ENCODE measurements at places on chromosomes 4 and X.
A peak's percentile ranks its signal among the peaks of the same experiment; 100 is the strongest.

DNA sequence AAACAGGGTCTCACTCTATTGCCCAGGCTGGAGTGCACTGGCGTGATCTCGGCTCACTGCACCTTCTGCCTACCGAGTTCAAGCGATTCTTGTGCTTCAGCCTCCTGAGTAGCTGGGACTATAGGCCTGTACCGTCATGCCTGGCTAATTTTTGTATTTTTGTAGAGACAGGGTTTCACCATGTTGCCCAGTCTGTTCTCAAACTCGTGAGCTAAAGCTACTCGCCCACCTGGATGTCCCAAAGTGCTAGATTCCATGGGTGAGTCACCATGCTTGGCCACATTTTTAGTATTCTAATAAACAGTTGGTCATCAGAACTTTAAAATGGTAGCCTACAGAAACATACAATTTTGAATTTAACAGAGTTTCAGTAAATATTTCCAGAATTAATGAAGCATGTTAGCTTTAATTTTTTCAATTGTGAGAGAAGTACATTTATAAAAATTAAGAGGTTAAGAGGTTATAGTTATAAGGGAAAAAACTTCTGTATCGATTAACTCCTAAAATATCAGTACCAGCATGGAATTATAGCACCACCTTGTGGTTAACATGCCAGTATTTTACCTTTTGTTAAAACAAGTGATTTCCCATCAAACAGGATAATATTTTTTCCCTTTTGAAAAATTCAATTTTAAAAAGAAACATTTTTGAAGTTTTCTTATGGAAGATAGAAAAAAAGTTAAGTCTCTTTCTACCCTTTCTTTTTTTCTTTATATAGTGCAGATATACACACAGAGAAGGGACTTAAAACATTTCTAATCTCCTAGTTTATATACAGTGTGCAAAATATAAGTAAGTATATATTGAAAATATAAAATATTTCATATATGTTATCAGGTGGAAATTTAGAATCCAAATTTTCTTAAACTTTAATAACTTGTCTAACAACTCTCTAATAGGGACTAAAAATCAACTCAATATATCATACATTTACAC lies 35.4 kb downstream of the CEP44 start:
- no peak for DNase-seq

- DNase-seq: no peak
Observed at GRCh38 chr4:182741914-182742313, 175.3 kb downstream of the DCTD start.

DNA sequence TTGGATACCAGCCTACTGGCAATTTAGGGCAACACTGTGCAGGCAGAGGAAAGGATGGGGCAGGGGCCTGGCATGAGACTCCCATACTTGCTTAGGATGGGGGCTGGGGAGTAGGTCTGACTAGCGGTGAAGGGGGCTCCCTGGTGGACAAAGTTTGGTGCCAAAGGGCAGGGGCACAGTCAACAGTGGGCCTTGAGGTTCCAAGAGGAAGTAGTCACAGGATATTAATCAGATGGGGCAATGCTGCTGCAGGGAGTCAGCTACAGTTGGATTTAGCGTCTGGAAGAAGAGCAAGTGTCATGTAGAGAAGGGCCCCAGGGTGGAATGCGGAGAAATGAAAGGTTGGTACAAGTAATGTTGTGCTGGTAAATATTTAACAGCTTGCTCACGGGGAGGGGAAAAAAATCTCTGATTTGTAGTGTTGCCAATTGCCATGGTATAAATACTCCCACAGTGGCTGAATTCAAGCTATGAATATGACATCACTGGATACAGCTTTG lies 139.4 kb downstream of the PJA1 start:
- no peak for DNase-seq

DNA sequence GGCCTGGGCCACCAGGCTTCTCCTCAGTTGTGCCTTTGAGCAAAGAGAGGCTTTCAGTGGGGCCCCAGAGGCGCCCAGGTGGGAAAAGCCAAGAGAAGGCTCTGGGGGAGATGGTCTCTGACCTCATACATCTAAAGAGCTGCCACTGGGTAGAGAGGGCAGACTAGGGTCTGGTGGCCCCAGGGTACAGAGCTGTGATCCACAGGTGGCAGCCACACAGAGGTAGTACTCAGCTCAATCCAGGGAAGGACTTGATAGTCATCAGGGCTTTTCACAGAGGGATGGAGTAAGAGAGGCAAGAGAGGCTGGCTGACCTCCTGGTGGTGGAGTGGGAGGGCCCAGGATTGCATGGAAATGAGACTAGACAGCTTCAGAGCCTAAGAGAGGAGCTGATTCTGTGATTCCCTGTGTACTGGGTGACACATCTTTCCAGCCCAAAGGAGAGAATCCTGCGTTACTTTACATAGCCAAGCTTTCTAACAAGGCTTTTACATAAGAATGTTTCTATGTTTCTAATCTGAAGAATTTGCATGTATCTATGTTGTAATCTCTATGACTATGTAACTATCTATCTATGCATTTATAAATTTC lies 53.2 kb upstream of the PJA1 start:
- DNase-seq: no peak

DNA sequence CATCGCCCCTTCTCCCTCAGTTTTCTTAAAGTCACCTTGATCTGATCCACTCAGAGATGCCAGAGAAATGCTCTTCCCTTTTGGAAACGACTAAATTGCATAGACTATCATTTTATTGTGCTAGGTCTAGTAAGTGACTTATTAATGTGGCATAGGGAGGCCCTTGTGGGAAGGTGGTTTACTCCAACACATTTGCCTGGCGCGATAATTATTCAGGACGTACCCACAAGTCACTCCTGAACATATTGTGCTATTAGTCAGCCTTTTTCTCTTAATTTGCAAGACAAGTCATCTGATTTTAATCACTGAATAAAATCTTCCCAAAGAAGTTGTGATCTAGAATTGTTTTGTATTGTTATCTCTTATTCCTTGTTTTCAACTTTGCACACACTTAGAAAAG lies 7.6 kb downstream of the ENPEP start:
- no peak for DNase-seq

- DNase-seq: no peak
Observed at GRCh38 chrX:132483488-132483887, 5.3 kb downstream of the MBNL3 start.

GRCh38 chr4:146278986-146279385 lies 64.6 kb downstream of the REELD1 start:
- no peak for DNase-seq

DNA sequence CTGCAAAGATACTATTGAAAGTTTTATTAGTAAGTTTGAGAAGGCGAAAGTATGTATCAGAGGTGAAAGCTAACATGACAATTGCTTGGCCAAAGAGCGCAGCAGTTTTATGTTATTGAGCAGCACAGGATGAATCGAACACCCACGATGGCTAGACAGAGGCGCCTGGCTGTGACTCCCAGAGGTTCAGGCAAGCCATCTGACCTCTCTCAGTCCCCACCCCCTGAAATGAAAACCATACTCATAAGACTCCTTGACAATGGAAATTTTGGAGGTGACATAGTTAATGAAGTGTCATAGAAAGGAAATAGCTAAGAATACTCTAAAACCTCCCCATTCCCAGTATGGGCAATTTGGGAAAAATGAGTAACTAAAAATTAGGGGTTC lies 70.6 kb downstream of the MGST2 start:
- no peak for DNase-seq

DNA sequence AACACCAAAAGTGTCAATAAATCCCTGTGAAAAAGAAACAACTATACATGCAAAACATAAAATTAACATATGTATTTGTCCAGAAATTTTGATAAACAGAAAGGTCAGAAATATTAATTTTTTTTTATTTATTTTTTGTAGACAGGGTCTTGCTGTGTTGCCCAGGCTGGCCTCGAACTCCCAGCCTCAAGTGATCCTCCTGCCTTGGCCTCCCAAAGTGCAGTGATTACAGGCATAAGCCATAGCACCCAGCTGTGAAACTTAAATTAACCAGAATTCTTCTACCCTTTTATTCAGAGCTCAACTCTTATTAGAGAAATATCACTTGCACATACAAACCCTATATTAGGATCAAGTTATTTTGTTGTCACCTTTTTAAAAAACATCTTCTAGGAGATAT lies 16.2 kb downstream of the ANAPC10 start:
- no peak for DNase-seq

DNA sequence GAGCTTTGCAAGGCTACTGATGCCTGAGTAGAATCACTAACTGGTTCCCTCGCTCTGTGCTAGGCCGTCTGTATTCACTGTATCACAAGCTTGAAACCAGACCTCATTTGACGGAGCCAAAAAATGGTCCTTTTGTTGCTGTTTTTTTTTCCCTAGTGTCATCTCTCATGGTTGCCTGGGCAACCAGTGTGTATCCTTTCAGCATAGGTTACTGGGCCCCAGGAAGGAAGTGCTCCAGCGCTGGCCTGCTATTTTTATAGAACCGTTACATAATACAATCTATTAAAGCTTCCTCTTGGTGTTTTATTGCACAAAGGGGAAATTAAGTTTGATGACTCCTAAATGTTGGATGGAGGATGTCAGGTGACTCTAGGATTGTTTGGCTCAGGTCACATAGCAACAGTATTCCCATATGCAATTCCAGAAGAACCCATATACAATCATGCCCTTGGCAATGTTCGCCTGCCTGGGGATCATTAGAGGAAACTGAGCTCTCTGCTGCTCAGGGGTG lies 220.4 kb downstream of the SPRY1 start:
- DNase-seq: peak; percentile 9

GRCh38 chr4:80913381-80913780 lies 117.1 kb upstream of the BMP3 start:
- no peak for DNase-seq

- no peak for DNase-seq
Observed at GRCh38 chr4:99624141-99624719, 33.4 kb downstream of the C4orf54 start.

DNA sequence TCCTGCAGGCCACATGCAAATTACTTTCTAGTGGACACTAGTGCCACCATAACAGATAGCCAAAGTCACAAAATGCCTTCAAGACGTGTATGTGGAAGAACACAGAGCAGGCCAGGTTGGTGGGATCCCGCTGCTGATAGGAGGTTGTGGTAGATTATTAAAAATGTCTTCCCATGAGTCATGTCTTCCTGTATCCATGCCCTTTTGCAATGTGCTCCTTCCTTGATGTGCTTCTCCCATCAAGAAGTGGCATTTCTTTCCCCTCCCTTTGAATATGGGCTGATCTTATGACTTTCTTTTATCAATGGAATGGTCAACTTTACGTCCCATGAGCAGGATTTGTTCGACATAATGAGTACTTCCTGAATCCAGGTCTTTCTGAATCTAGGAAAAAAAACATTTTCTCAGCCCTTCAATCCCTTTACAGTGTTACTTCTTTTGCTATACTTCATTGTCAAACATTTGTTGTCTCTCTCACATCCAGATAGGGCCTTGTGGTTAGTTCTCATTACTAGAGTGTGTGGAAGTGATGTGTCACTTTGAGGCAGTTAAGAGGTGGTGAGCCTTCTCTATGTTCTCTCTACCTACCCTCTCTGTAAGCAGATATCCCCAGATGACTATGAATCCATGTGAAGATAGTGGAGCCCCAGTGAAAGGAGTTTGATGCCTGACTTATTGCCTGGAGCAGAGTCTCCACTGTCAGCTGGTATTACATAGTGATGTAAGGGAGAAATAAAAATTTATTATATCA lies 519.2 kb upstream of the DIPK2B start:
- no peak for DNase-seq

GRCh38 chr4:110310795-110311194 lies 112.4 kb upstream of the ELOVL6 start:
- DNase-seq: no peak

- DNase-seq: no peak
Observed at GRCh38 chr4:107183155-107183774, 147.2 kb upstream of the DKK2 start.

DNA sequence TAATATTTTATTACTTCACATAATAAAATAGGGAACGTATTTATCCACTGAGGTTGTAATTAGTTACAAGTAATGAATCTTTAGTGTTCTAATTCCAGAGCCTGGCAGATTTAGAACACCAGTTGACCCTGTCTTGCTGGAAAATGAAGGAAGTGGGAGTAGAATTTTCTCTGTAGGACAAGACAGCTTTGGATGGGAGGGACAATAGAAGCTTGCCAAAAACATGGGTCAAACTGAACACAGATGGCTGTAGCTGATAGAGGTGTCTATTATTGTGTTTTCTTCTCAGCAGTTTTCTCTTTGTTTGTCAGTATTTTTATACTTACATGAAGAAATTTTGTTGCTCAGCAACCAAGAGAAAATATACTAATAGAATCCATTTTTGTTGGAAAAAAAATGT lies 20.2 kb downstream of the FAT4 start:
- no peak for DNase-seq

- DNase-seq: no peak
Observed at GRCh38 chr4:100816436-100817045, 298.7 kb upstream of the EMCN start.

- DNase-seq: peak; percentile 45
Observed at GRCh38 chr4:140151699-140152012, 2.3 kb downstream of the MAML3 start.

DNA sequence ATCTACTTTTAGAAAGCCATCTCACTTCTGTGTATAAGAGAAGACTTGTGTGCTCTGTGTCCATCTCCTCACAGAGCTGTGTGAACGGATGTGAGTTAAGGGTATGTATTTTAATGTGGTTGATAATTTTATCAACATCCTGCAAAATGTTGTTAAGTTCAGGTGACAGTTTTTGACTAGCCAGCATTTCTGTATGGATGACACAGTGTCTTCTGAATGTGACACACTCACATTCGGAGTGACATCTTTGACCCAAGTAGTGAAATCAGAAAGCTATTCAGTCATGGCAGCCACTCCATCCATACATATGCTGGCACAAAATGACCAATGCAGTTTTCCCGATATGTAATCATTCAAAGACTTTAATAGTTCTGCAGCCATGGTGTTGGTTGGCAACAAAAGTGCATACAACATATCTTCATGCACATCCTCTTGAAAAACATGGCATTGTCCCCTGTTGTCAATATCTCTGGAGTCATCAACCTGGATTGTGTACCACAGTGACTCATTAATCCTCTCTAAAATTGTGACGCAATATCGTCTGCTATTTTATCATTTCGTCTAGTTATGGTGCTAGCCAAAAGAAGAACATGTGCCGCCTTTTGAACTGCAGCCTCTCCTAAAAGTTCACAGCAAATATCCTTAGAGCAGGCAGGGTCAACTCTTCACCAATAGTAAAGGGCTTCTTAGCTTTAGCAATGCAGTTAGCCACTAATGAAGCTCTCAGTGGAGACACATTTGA lies 6.8 kb upstream of the FGF2 start:
- no peak for DNase-seq

DNA sequence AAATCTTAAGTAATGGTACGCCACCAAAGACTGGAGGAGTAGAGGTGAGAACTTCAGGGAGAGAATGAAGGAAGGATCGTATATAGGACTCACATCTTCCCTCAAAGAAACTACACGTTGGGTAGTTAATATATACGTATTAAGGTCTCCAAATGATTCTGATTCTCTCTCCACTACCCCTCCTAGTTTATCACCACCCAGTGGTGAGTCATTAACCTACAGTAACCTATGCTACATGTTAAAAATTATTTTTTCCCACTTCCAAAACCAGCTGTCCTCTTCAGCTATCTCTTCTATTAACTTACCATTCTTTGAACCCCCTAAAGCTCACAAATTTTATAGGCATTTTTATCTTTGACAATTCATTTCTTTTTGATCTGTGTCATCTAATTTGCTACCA lies 69.7 kb downstream of the RPS6KA6 start:
- DNase-seq: no peak
